ENCODE measurements at places on chromosomes 12 and 14. TPM values are rescaled to one million over a fixed set of nuclear protein-coding genes. Genes with fewer than 3 reads are reported as not detected.

The GPR137C gene
- 0.68 TPM for polyA plus RNA-seq

The COX8C gene
- polyA plus RNA-seq, result 0.32 TPM

The ANKRD9 gene
- polyA plus RNA-seq, result 43.1 TPM

The LYZ gene
- polyA plus RNA-seq, result 16.5 TPM

The NRL gene
- polyA plus RNA-seq, result 2.6 TPM

The PMEL gene
- polyA plus RNA-seq, result 0.45 TPM

The GRIP1 gene
- 2.3 TPM for polyA plus RNA-seq

The PTGDR gene
- polyA plus RNA-seq, result 0.32 TPM

The LMNTD1 gene
- polyA plus RNA-seq, result not detected

The CCDC197 gene
- not detected for polyA plus RNA-seq

Measured in right cardiac atrium (tissue), 5 donors.